RKO (cell line): ENCODE measurements at places on chromosomes 6 and 20.

GRCh38 chr6:131949909-131950766 lies 1.0 kb downstream of the CCN2 start:
- DNase-seq: peak; percentile 63

- DNase-seq: no peak
Measured at GRCh38 chr6:7406743-7407142, 17.1 kb downstream of the RIOK1 start.

DNA sequence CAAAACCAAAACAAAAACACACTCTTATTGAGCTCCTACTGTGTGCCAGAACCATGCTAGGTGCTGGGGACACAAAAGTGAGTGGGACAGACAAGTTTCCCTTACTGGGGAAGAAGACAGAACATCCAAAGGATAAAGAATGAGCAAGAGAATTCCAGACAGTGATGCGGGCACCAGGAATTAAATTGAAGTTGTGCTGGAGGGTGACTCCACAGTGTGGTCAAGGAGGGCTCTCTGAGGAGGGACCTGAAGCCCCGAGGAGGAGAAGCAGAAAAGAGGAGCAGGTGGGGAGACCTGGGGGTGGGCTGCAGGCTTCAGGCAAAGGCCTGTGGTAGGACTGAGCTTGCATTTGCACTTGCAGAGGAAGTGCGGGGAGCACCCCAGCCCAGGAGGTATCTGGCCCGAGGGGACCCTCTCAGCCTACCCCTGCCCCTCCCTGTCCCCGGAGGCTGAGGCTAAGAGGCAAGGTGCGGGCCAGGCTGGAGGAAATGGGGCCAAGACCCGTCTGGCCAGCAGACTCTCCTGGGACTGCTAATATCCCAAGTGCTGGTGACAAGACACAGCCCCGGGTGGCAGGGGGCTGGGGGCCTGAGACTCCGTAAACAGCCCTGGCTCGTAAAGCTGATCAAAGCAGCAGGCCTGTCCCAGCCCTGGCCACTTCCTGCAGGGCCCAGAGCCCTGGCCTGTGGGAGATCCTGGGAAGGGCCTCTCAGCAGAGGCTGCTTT lies 57.1 kb downstream of the SNAI1 start:
- no peak for DNase-seq

- DNase-seq: no peak
Measured at GRCh38 chr20:22339946-22340345, 244.4 kb downstream of the FOXA2 start.

DNA sequence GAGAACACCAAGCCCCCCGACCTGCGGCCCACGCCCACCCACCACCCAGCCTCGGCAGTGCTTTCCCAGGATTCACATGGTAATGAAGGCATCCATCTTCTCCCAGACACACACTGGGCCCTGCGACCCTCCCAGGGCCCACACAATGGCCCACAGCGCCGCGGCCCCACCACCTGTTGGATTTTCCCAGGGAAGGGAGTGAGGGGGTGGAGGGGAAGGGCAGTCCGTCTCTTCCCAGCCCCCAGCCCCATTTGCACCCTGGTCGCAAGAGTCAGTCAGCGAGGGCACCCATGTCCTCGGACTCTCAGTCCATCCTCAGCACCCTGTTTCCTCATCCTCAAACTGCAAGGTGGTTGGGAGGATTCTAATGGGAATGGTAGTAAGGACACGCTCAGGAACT lies 23.7 kb upstream of the ID1 start:
- no peak for DNase-seq

GRCh38 chr6:21922086-21922485 lies 328.5 kb downstream of the SOX4 start:
- no peak for DNase-seq

DNA sequence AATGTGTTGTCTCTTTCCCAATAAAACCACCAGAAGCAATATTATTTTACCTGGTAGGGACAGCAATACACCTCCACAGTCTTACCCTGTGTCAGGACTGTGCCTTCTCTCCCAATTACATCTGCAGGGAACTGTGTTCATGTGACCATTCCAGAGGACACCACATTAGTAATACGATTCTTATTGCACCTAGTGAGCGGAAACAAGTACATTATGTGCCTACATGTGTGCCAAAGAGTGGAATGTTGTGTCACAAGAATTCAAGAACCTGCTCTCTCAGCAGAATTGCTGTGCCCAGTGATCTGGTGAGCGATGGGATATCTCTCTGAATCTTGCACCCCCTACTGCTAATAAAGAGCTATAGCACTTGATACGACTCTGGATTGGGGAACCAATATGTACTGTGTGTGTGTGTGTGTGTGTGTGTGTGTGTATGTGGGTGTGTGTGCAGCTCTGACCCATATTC lies 57.4 kb upstream of the FOXC1 start:
- peak; percentile 4 for DNase-seq

DNA sequence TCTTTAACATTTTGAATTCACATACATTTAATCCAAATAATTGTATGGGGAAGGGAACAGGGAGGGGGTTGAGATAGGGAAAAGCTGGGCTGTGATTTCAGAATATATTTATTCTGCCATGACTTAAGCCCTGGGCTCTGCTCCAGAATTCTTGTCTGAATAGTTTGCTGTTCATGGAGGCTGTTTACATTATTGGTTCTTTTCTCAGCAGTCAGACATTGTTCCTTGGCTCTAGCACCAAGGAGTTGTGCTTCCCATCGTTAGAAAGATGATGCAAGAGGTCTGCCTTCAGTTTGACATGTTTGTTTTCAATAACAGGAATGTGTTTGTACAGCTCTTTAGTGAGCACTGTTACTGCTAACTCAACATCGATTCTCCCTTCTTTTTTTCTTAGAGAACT lies 198.8 kb upstream of the CDYL start:
- no peak for DNase-seq

DNA sequence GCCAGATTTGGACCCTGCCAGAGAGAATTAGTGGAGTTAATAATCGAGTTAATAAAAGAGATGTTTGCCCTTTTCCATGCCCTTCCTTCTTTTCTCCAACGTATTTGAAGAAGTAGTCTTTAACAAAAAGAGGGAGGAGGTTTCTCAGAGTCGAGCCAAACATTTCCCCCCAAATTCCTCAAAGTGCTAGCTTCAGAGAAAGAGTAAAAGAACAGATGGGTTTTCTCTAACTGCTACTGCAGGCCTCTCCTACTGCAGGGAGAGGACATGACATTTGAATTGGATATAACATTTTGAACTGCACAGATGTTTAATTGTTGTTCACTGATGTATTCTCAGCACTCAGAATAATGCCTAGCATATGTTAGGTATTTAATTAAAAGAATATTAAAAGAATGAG lies 25.5 kb downstream of the RWDD2A start:
- DNase-seq: no peak

DNA sequence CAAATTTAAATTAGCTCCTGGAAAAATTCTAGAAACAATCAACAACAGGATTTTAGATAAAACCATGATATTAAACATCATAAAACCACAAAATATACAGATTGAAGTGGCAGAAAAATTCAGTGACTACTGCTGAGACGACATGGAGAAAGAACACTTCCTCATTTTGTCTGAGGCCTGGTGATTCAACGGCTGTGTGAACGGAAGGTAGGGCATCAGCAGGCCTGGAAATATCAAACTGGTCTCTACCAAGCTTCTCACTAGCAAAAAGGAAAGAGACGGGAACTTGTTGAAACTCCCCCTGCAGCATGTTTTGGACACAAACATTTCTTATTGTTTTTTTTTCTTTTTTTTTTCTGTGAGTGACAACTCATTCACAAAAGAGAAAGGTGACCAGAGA lies 58.0 kb upstream of the AHI1 start:
- DNase-seq: peak; percentile 14

DNA sequence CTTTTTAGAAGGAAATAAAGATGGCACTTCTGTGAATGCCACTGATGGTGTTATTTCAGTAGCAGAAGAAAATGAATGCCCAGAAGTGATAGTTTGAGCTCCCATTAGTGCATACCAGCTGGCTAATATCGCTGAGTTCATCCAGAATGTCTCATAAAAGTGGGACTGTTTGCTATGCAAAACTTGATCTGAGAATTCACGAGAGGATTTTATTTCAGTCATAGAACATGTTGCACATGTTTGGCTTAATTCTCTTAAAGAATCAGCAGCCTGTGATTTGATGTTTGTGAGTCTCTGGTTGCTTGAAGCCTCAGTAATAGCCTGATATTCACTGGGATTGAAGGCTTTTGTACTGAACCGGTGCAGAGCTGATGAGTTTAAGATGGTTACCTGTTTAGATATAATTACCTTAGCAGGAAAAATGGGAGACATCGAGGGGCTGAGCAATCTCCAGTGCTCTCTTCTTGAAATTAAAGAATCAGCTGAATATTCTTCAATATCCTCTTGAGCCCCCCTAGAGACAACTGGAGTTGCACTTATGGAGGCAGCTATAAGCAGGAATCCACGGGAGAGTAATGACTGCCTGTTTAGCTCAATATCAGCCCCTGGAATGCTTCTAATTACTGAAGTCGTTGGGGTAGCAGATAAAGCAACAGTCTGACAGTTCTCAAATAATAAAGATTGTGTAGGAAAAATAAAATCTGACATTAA lies 955.5 kb downstream of the PHF3 start:
- DNase-seq: no peak

DNA sequence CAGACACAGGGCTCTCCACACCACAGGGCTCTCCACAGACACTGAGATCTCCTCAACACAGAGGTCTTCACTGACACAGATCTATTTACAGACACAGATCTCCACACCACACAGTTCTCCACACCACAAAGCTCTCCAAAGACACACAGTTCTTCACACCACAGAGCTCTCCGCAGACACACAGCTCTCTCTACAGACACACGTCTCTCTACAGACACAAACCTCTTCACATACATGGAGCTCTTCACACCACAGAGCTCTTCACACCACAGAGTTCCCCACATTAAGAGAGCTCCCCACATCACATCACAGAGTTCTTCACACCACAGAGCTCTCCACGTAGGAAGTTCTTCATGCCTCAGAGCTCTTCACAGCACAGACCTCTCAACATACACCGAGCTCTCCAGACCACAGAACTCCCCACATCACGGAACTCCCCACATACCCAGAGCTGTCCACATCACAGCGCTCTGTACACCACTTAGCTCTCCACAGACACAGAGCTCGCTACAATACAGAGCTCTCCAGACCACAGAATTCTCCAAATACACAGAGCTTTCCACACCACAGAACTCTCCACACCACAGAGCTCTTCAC lies 53.9 kb downstream of the ERMARD start:
- no peak for DNase-seq

- no peak for DNase-seq
Measured at GRCh38 chr6:13243033-13243432, 85.3 kb downstream of the TBC1D7 start.

DNA sequence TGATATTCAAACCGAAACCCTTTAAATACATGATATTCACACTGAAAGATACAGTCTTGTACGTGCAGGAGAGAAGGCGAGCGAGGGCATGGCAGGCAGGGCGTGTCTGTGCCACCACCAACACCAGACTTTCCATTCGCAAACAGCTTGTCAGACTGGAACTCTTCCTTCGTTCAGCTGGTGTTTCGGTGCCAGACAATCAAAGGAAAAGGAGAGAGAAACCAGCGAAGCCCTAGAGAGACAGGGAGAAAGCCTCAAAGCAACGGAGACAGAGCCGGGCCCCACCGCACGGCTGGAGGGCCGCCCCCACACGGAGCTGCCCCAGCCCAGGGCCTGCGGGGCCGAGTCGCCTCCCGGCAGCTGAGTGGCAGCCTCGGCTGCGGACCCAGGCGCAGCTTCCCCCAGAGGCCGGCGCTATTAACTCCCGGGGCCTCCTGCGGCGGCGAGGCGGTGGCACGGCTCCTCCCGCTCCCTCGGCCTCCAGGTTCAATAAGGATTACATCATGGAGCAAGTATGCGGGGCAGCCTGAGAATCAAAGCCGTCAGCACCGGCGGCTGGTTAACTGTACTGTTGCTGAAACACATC lies 32.1 kb upstream of the NR2E1 start:
- DNase-seq: peak; percentile 84

DNA sequence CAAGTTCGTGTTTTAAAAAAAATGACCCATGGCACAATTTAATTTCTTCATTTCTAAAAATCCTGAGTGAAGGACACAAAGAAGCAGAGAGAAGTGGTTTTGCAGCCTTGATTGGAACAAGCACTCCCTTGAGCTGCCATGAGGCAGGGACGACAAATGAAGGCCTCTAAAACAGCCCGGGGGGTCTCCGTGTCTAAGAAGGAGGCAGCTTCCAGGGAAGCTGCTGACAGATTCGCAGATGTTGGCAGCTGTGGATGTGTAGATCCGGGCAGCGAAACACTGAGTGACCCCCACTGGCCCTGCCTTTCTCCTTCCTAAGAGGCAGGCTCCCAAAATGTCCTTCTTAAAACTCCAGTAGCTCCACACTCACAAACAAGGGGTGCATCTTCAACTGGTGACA lies 9.6 kb upstream of the LBP start:
- no peak for DNase-seq

- DNase-seq: no peak
Measured at GRCh38 chr6:4885341-4885933, 109.2 kb downstream of the CDYL start.

GRCh38 chr20:64161356-64162238 lies 2.7 kb upstream of the MYT1 start:
- no peak for DNase-seq

DNA sequence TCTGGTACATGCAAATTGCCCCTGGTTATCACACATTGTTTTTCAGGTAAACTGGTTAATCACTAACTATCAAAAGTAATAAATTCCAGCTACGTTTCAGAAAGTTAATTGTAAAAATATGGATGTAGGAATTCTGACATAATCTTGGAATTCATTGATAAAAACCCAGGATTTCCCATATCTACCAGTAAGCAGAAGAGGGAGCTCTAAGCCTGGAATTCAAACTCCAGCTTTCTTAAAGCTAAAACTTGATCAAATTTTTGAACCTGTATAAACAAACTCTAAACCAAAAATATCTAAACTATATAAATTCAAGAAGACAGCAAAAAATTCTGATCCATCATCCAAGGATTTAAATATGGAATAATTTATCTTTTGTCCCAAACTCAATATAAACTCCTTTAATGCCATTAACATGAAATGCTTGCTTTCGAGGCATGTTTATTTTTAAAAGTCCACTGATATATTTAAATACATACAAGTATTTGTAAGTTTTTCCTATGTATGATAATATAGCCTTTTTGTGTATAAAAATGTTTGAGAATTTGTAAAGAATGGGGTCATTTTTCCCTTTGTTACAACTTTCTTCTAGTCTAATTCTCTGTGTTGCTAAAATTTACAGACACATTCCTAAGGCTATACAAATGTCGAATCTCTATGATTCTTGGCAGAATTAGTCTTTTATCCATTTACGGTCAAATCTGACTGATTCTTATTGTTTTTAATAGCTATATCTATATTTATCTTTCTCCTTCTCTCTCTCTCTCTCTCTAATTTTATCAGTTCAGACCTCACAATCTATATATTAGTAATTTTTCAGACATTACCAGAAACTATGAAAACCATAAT lies 91.4 kb upstream of the RNF217 start:
- peak; percentile 55 for DNase-seq
